ENCODE measurements at places on chromosomes 5 and 9.

DNA sequence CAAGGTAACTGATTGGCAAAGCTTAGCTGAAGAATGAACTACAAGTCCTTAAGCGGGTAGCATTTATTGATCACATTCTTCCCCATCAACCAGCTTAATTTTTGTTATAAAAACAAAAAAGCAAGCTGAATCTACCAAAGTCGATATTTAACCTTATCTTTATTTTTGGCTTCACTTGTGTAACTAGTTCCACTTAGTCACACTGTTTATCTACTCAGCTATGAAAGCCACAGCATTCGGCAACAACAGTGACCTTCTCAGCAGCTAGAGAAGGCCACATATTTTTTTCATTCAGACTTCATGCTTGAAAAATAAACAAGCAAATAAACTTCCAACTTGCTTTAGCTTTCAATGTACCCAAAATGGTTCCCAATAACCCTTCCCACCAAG lies 69.4 kb downstream of the KLHL3 start:
- no peak for DNase-seq

GRCh38 chr9:129319076-129319937 lies 141.2 kb upstream of the IER5L start:
- DNase-seq: no peak

DNA sequence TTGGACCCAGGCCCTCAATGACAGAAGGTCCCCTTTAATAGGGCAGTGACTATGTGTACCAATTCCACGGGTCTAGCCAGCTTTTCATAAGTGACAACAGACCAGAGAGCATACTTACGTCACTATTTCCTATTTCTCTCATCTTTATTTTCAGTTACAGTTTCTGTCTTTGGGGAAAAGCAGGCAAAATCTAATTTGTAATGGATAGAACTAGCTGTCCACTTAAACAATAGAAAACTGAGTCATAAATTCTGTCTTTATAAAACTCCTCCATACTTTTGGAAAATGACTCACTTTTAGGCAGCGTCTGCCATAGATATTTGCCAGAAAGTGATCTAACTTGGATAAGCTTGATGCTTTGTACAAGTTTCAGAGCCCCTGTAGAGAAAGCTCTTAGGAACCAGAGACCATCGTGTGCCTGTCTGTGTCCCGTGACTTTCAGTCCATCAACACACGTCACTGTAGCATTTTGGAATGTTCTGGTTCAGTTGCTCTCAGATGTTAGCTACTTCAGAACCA lies 101.9 kb downstream of the F2RL2 start:
- DNase-seq: no peak

GRCh38 chr9:87766697-87767096 lies 40.8 kb downstream of the CTSL start:
- no peak for DNase-seq

- DNase-seq: no peak
Observed at GRCh38 chr5:169584998-169585451, 1.5 kb downstream of the SPDL1 start.

DNA sequence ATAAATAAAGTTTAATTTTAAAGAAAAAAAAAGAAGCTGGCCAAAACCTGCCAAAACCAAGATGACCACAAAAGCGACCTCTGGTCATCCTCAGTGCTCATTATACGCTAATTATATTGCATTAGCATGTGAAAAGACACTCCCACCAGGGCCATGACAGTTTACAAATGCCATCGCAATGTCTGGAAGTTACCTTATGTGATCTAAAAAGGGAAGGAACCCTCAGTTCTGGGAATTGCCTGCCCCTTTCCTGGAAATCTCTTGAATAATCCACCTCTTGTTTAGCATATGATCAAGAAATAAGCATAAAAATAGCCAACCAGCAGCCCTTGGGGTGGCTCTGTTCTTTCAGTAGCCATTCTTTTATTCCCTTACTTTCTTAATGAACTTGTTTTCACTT lies 178.3 kb upstream of the MAP1B start:
- DNase-seq: no peak

GRCh38 chr5:95595289-95595931 lies 24.5 kb upstream of the GPR150 start:
- no peak for DNase-seq

DNA sequence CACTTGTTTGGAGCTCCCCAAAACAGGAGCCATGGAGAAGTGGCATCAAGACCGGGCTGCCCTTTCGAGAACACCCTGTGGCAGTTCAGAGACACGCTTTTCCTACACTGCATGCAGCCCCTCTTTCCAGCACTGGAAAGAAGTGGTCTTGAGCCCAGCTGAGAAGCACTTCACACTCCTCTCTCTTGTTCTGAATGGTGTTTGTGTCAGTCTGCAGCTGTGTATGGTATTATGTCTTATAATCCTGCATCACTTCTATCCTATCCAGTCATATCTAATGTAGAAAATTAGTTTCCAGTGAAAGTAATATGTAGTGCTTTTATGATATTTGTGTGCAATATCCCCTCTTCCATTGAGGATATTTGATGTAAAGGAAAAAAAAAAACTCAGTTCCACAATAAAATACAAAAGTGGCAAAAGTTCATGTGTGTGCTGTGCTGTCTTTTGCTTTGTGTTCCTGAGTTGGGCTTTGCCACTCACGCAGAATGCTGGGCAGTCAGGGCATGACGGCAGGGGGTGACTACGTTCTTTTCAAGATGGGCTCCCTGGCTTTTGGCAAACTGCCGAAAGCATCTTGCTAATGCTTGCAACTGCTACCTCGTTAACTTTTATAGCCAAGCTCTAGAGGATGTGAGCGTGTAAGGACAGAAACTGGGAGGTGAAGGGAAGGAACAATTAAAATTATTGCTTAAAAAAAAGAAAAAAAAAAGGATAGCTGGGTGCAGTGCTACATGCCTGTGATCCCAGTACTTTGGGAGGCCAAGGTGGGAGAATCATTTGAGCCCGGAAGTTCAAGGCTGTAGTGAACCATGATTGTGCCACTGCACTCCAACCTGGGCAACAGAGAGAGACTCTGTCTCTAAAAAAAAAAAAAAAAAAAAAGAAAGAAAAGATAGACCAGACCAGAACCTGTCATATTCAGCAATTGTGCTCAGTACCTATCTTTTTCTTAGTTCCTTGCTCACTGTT lies 102.2 kb downstream of the MAP1B start:
- no peak for DNase-seq

DNA sequence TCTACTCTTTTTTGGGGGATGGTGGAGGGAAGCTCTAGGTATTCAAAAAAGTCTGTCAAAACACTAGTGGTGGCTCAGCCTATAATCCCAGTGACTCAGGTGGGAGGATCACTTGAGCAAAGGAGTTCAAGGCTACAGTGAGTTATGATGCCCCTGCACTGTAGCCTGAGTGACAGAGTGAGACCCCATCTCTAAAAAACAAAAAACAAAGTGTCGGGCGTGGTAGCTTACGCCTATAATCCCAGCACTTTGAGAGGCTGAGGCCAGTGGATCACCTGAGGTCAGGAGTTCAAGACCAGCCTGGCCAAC lies 15.8 kb upstream of the SLC35D2 start:
- no peak for DNase-seq

DNA sequence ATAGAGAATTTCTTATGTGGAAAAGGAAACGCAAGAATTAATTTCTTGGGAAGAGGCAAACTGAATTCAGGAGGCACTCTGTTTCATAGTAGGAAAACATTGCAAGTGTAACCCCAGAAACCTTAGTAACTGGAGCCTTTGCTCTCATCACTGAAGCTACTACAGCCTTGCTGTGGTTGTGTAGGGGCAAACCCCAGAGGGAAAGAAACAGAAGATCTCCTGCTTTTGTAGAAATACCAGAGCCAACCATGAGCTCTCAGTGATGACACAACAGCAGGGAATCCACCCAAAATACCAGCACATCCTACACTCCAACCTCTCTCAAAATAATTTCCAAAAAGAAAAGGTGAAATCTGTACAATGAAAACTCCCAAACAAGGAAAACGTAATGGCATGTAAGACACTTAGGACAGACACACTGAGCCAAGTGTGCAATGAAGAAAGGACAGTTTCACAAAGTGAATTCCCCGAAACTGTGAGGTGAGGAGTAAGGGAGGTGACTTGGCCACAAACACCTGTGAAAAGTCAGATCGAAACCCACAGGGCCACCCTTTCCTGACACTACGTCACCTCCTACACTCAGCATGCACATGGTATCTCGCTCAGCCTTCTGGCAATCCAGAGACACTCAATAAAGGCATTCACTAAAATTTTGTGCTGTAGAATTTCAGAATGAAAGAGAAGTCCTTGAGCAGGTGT lies 8.5 kb upstream of the ACSL6 start:
- DNase-seq: peak; percentile 67

GRCh38 chr5:72167257-72167656 lies 60.0 kb downstream of the MAP1B start:
- DNase-seq: no peak
